ENCODE measurements at places on chromosomes 5 and 9.

- ATAC-seq: no peak
These were observed 63.1 kb downstream of the PTCD2 start for GRCh38 chr5:72383280-72383679.

GRCh38 chr5:167657016-167657415, 634.4 kb upstream of the WWC1 start:
- no peak for ATAC-seq

DNA sequence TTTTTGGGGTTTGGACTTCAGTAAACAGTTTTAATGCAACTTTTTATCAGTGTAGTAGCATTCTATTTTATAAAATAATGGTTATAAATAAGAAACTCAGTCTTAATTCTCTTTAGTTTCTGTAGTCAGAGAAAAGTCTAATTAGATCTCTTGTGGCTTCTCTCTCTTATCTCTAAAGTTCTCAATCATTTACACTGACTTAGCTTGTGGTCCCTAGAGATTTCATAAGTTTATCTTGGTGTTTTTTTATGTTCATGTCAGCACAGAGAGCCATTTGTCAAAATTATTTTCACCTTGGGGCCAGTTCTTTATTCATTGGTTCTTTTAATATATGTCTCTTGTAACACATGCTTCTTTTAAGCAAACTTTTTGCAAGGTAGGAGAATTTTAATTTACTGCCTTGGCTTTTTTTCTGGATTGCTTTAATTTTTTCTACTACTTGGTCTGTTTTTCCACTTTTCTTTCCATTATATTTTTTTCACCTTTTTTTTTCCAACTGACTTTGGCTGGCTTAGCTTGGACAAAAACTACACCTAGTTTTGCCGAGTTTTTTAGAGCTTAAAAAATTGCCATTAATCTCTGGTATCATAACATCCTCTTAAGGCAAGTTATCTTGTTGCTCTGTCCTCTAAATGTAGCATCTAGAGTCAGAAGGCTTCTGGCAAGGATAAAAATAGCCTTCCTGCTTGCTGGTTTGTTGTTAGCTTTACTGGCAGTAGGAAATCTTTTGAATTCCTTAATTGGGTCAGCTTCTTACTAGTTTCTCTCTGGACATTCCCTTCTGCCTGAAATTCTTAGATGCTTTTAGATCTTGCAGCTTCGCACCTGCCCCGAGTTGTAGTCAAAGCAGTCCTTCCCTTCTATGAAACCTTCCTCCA, 35.3 kb downstream of the CPEB4 start:
- no peak for ATAC-seq

GRCh38 chr5:143771189-143771588, 40.8 kb upstream of the HMHB1 start:
- no peak for ATAC-seq

DNA sequence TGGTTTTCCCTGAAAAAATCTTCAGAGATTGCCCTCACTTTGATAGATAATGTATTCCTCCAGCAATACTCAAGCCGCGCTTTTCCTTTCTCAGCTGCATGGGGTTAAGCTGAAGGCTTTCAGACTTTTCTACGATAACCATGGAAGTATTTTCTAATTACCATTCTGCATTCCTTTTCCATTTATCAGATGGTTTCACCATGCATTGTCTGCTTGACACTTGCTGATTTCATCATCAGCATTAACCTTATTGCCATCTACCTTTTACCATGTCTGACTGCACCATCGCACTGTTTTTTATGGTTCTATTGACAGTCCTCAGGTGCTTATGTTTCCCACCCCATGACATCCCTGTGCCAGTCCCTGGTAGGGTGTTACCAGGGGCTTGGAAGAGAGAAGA, 91.6 kb downstream of the DMAC1 start:
- no peak for ATAC-seq
